ENCODE measurements at places on chromosomes 6 and 20.

DNA sequence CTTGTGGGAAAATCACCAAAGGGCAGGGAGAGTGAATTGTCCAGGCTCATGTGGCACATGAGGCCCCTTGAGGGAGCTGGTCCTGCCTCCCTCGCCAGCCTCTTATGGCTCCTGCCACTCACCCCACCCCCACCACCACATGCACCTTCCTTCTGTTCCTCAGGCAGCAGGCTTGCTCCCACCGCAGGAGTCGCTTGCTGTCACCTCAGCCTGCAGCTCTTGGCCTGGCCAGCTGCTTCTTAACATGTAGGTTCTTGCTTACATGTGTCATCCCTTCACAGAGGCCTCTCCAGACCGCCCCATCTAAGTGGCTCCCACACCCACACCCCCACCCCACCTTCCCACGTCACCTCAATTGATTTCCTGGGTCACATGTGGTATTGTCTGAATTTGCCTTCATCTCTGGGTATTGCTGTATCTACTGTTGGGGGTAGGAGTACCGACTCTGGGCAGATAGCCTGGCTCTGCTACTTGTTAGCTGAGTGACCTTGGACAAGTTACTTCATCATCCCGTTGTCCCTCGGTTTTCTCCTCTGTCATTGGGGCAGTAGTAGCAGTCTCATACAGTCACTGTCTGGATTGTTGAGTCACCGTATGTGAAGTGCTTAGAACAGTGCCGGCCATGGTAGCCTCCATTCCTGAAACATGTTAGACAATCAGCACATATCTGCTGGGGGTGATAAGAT is 41.7 kb downstream of the SLC9A8 start:
- DNase-seq, result no peak

DNA sequence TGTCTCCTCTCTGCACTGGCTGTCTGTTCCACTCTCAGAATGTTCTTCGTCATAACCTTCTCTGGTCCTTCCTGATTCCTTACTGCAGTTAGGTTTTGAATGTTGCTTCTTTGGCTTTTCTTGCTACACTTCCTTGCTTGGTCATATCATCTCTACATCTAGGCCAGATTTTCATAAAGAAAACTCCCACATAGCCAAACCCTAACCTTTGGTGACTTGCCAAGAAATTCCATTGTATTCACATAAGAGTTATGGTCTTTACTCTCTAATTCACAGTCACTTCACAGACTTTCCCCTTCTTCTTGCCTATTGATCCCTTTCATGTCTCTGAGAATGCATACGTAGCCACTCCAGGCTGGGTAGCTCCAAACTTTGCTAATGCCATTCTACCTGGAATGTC is 41.9 kb upstream of the SIM1 start:
- DNase-seq, result no peak

DNA sequence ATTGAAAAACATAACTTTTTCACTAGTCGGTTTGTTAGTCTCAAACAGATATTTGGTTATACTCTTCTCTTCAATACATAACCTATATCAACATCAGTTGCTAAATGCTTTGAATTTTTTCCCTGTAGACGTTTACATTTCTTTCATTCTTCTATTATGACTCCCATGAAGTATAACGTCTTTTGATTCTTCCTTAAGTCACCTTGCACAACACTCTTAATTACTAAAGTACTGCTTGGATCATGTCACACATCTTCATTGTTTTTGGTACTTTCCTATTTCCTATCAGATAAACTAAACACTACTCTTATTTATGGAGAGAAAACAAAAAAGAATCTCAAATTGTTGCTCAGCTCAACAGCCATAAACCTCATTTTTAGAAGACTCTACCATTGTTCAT is 23.0 kb upstream of the BMP5 start:
- DNase-seq, result no peak

DNA sequence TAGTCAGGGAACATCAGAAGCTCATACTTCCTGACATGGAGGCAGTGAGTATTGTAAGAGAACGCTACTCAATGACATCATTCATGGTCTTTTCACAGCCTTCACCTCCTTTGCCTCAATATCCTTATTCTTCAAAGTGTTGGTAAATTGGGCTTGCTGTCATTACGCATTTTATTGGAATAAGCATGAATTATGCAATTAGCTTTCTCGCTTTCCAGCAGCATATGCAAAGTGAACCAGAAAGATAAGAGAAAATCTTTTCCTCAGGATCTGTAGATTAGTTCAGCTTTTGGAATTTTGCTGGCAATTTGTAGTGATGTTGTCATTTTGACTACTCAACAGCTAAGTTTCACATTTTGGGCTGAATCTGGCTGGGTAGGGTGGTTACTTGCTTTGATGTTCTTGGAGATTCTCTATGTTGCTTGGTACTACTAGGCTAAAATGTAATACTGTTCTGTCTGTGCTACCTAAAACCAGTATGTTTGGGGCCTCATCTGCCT is 1012.1 kb downstream of the KIF16B start:
- DNase-seq, result no peak

DNA sequence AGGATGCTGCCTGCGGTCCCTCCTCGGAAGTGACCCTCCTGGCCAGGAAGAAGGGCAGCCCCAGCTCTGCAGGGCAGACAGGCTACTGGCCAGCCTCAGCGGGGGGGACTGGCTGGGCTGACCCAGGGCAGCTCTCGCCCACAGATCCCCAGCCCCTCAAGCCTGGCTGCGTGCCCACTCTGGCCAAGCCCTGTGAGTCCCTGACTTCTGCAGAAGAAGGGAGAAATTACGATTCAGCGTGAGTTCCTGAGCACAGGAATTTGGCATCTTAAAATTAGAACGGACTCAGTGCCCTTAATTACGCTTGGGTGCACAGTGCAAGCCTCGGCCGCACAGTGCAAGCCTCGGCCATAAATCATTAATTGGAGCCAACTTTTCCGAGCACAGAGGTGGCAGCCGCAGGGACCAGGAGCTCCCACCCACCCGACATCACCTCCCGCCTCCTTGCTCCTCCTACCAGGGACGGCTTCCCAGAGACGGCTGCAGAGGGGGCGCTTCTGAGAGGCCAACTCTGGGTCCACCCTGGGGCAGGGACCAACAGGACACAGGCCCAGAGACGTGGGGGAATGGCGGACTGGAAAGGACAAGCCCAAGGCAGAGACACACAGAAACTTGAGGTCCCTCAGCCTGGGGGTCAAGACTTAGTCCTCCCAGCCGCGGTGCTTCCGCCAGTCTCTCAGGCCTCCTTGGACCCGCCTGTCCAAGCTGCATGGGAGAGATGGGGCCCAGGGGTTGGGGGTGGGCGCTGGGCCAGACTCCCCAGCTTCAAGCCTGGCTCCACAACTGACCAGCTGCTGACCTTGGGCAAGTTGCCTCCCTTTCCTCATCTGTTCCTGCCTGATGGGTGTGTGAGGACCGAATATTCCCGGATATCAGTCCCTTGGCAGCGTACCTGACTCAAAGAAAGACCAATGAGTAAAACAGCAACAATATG is 165.4 kb downstream of the TAF4 start:
- DNase-seq, result no peak

DNA sequence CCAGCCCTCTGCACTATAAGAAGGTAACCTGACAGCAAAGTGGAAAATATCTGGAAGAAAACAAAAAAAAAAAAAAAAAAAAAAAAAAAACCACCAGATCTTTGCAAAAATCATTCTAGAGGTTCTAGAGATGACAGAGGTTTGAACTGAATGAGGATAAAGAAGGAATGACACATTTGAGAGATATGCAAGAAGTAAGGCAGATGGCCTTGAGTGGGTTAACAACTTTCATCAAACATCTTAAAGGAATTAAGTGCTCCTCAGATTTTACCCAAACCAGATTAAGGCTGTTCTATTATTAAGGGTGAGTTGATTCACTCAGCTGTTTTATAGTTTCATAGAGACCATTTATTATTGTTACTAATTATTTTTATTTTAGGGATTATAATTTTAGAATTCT is 62.0 kb downstream of the RSPO3 start:
- DNase-seq, result no peak

GRCh38 chr6:3405679-3406078 is 51.2 kb downstream of the SLC22A23 start:
- no peak for DNase-seq

GRCh38 chr6:62102387-62102786 is 183.6 kb downstream of the KHDRBS2 start:
- no peak for DNase-seq

GRCh38 chr6:686497-686896 is 6.4 kb downstream of the EXOC2 start:
- DNase-seq, result no peak

DNA sequence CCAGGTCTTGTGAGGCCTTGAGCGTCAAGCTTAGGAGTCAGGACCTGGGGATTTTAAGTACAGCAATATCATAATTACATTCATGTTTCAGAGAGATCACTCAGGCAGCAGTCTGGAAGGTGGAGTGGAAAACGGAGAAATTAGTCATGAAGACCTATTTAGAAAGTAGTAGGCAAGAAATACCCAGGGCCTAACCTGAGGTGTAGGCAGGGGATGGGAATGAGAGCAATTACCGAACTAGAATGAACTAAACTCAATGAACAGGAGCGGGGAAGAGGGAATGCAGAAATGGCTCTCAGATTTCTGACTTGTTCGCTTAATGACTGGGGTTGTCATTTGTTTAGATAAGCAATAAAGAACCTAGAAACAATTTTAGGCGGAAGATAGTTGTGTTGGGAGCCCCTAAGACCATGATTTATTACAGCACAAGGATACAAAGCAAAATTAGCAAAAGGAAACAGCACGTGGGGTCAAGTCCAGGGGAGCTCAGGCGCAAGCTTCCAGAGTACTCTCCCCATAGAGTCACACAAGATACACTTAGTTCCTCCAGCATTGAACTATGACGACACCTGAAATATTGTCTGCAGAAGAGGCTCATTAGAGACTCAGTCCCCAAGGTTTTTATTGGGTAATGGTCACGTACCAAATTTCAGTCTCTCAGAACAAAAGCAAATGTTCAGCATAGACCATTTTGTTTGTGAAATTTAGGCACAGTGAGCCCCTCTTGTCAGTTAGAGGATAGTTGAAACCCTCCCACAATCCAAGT is 178.8 kb upstream of the AKAP12 start:
- no peak for DNase-seq

GRCh38 chr6:15343490-15344191 is 97.8 kb downstream of the JARID2 start:
- no peak for DNase-seq

GRCh38 chr6:113907102-113907815 is 50.1 kb downstream of the MARCKS start:
- no peak for DNase-seq

DNA sequence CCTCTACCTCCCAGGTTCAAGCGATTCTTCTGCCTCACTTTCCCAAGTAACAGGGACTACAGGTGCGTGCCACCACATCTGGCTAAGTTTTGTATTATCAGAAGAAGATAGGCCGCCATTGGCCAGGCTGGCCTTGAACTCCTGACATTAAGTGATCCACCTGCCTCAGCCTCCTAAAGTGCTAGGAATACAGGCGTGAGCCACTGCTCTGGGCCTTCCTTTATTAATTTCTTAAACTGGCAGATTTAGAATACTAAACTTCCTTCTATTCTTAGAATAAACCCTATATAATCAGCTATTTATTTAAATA is 86.6 kb downstream of the HFE start:
- no peak for DNase-seq

DNA sequence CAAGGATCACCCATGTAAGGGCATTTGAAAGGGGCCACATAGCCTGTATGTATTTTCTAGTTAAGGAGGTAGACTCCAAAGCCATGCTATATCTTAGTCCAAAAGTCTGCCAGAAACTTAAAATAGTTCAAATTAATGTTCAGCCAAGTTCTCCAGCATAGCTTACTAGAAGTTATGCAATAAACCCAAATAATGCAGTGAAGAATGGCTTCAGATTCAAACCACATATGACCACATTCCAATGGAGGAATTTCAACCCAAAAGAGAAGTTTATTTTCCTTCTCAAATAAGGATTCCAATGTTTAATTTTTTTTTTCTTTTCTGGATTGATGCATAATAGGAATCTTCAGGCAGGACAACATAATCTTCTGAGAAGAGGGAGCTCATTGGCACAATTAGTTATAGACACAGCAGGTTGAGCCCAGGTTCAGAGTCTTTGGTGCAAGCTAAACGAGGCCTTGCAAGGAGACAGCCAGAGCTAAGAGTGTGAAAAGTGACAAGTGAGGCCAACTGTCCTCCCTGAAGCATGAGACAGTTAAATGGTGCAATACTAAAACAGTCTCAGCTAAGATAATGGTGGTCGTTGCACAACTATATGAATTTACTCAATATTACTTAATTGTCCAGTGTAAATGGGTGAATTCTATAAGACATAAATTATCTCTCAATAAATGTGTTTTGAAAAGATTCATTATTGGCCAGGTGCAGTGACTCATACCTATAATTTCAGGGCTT is 598.8 kb upstream of the CDH4 start:
- DNase-seq, result no peak

GRCh38 chr6:36063318-36064060 is 35.9 kb downstream of the MAPK14 start:
- no peak for DNase-seq

DNA sequence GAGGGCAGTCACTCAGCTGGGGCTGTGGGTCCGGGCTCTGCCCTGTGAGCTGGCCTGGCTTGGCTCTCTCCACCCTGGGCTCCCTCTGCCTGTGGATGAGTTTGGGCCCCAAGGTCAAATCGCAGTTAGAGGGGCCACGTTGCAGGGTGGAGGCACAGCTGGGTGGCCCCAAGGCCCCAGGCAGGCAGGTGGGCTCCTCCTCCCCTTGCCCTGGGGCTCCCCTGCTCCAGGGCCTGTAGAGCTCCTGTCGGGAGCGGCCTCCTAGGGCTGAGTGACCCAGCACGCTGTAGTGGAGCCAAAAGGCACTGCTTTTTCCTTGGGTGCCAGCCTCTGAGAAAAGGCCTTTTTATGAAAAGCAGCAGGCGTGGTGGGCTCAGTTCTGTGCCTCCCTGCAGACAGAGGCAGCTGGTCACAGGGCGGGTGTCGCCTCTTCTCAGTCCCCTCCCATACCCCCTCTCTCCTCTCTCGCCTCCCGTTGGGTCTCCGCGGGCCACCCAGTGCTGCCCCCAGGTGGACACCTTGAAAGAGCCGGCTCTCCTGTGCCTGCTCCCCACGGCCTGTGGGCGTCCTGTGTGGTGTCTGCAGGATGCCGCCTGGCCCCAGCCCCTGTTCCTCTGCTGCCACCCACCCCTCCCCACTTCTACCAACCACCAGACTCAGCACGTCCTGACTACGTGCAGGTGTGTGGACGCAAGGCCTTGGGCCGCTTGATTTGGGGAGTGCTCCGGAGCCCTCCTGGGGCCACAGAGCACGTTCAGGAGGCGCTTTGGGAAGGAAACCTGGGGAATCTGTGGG is 13.2 kb downstream of the SS18L1 start:
- peak; percentile 93 for DNase-seq

DNA sequence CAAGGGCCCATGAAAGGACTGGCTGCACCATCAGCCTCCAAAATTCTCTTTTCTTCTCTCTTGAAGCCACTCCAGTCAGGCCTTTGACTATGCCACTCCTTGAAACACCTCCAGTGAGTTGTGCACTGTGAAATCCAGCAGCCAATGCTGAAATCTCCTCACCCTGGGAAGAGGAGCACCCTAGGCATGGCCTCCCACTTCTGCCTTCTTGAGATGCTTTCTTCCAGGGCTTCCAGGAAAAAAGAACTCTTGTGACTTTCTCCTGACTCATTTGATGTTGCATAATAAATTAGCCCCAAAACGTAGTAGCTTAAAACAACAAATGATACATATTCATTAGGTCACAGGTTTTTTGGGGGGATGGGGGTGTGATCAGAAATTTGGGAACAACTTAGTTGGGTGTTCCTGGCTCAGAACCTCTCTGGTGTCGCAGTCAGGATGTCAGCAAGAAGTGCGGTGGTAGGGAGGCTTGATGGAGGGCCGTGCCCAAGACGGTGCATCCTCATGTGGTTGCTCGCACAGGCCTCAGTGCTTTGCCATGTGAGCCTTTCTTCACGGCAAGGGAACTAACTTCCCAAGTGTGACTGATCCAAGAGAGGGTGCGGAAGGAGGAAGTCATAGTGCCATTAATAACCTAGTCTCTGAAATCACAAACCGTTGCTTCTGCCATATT is 12.1 kb downstream of the NCR2 start:
- no peak for DNase-seq

All from chondrocyte (in vitro differentiated cells).